ENCODE measurements at places on chromosomes 12 and 14.

DNA sequence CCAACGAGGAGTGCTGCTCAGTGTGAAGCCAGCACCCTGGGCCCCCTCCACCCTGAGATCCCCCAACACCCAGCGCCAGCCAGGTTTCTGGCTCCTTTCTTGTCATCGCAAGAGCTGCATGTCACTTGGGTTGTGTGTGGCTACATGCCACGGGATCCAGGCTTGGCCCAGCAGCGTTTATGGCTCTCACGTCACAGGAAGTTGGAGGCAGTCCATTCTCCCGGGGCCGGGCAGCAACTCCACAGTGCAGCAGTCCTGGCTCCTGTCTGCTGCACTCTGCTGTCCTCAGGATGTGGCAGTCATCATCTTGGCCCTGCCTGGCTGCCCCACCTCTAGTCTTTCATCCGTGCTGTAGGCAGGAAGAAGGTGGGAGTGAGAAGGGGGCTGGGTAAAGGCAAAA, 78.3 kb downstream of the AACS start:
- DNase-seq: no peak

DNA sequence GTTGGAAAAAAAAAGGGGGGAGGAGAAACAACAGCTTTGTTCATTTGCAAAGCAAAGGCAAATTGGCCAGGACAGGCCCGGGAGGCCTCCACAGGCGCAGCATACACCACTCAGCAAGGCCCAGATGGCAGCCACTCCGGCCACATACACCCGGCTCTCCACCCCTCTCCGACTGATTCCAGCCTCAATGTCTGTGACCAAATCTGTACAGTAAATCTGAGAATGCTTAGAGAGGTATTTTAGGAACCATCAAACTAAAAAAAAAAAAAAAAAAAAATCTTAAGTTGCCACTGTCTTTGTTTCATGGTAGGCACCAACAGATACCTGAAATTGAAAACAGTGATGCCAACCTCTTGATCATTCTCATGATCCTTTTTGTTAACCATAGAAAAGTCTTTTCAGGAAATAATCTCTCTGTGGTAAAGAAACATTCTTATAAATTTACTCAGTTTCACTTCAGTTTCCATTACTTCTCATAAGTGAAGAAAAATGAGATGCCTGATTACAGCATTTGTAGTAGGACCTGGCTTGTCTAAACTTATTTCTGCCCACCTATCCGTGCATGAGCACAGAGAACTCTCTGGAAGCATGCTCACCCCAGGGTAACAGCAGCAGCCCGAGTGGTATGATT, 20.2 kb downstream of the VPS37B start:
- DNase-seq: no peak

DNA sequence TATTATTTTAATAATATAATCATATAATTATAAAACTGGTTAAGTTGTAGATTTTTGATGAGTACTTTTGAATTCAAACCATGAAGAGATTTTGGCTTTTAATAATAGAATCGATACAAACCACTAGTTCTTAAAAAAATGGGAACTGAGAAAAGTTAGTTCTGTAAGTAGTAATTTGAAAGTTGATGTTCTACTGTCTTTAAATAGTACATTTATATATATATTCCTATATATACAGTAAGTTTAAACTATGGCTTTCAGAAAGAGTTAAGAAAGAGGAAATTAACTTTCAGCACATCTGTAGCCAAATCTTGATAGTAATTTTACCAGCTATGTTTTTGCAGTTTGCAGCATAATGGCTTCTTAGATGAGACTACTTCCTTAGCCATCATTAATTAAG, 7.8 kb downstream of the LRRK2 start:
- DNase-seq: no peak

- no peak for DNase-seq
These were observed at the start of gene PMCH for GRCh38 chr12:102197789-102198188. Gene PMCH, minus strand, starts transcription at chr12:102197833. Its CDS starts 63 bp downstream, at chr12:102197770.

DNA sequence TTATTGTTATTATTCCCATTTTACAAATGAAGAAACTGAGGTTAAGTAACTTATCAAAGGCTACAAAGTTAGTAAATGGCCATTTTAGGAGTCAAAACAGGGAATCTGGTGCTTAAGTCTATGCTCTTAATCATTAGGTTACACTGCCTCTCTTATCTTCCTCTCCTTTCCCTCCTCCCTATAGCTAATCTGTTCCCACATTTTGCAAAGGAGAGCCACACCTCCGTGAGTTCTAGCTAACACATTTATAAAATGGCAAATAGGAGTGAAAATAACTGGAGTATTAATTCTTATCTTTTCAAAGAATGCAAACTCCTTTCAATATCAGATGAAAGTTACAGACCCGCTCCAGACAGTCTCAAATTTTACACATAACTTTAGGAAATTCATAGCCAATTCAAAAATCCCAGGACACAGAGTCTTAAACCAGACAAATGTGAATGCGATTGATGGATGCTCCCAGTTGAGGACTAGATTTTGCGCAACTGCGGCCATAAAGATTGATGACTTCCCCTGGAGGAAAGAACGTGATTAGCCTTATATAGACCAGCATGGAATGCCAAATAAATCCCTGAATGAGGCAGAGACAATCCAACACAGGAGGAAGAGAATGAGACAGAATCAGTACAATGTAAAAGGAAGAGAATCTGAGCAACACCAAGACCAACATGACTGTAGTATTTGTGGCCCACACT, 225.0 kb upstream of the ARID2 start:
- DNase-seq: no peak

Data from DMS79 (cell line).